Progenitor cell of endocrine pancreas (in vitro differentiated cells): ENCODE measurements at places on chromosomes 7 and 10.

GRCh38 chr7:135291809-135292253 lies 58.2 kb downstream of the STRA8 start:
- DNase-seq, result no peak

- DNase-seq, result no peak
Measured at GRCh38 chr7:120743128-120743527, 114.8 kb downstream of the TSPAN12 start.

GRCh38 chr7:601595-602340 lies 82.1 kb upstream of the PDGFA start:
- DNase-seq, result no peak

GRCh38 chr7:27784399-27785053 lies 44.6 kb downstream of the TAX1BP1 start:
- no peak for DNase-seq

DNA sequence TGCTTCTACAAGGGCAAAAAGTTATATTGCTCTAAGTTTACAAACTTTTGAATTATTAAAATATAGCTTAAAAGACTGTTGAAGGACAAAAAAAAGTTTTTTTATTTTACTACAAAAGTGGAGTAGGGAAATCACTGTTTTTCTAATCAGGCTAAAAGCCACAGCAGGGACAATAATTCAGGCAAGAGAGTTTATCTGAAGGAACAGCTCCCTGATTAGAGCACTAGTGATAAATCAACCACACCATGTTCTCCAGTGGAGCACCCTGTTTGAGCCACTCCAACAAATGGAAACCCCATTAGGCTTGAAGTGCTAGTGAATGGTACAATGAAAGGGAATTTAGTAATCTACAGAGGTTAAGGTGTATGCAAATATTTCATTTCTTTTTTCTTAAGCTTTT lies 357.1 kb downstream of the SEMA3D start:
- no peak for DNase-seq

DNA sequence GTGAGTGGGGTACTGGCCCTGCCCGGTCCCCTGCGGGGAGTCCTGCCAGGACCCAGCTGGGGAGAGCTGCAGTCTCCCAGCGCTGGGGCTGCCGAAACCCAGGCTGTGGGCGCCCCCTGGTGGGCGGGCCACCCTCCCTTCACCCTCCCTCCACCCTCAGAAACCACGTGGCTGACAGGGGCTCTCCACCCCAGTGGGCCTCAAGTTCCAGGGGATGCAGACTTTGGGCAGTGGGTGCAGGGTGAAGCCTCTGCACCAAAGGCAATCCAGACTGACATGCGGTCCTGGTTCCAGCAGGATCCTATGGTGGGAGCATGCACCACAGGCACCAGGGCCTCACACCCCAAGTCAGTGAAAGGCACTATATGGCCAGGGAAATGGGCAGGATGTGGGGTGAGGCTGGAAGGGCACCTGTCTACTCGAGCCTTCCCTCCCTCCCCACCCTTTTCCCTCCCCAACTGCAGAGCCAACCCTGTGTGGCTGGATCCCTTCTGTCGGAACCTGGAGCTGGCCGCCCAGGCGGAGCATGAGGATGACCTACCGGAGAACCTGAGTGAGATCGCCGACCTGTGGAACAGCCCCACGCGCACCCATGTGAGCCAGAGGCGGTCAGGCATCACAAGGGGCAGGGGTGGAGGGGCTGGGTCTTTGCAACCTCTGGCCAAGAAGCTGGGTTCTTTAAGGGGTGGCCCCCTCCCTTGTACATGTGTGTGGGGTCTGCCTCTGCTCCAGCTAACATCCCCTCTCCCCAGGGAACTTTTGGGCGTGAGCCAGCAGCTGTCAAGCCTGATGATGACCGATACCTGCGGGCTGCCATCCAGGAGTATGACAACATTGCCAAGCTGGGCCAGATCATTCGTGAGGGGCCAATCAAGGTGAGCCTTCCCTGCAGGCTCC lies 38.8 kb downstream of the PSAP start:
- peak; percentile 52 for DNase-seq

- DNase-seq, result no peak
Measured at GRCh38 chr10:112365451-112365850, 8.5 kb upstream of the ACSL5 start.

DNA sequence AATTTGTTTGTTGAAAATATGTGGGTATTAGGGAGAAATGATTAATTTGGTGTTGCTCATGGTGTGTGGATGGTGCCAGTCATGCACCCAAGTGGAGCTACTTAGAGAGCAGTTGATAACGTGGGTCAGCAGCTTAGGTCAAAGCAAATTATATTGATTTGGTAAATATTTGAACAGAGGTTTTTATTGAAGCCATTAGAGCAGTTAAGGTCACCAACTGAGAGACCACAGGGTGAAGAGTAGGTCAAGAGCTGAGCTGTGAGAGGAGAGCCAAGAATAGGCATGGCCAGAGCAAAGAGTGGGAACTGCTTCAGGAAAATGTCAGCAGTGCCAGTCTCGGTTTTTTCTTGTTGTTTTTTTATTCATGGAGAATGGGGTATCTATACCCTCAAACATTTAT lies 97.9 kb downstream of the TMEM168 start:
- DNase-seq, result no peak

DNA sequence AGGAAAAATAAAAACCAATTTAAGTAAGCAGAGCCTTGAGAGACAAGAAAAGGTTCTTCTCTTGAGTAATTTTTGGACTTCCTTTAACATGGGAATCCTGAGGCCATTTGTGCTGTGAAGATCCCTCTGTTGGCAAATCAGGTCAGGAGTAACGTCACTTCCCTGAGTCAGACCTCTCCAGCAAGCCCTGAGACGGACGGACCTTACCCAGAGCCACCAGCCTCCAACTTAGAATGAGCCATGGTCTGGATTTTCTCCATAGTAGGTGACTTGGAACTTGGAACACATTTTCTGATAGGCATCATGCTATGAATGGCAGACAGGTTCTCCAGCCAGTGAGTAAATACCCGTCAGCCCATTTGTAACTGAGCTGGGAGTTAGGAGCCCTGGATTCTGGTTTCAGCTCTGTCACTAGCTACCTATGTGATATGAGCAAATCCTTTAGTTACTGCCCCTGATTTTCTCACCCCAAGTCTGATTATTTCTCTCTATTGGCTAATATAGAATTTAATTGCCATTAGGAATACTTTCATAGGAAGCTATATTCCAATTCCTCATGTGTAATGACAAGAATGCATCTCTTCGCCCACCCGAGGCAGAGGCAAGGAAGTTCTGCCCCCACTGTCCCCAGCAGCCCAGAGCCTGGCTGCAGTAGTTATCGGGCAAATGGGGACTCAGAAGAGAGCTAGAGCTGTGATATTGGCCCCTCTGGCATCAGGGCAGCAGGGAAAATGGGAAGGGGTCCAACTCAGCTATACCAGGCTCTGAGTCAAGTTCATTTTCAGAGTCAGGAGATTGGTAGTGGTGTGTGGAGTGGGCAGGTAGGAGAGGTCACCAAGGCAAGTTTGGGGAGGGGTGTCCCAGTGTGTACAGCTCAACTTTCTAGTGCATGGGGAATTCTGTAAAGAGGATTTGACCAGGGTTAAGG lies 153.7 kb upstream of the AGK start:
- no peak for DNase-seq

DNA sequence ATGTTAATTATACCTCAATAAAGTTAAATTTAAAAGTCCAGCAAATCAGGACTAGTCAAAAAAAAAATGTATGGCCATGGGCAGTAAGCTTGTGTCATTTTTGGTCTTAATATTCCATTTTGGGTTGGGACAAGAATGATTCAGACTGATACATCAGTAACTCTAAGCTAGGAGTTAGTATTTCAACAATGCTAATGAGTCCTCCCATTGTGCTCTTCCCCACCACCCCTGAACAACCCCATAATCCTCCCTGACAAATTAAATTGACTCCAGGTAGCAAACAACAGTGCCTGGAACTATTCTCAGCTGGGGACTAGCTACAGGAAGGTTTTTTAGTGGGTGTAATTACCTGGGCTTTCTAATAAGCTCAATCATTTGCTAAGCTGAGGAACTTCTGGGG lies 30.7 kb upstream of the KCNIP2 start:
- no peak for DNase-seq

DNA sequence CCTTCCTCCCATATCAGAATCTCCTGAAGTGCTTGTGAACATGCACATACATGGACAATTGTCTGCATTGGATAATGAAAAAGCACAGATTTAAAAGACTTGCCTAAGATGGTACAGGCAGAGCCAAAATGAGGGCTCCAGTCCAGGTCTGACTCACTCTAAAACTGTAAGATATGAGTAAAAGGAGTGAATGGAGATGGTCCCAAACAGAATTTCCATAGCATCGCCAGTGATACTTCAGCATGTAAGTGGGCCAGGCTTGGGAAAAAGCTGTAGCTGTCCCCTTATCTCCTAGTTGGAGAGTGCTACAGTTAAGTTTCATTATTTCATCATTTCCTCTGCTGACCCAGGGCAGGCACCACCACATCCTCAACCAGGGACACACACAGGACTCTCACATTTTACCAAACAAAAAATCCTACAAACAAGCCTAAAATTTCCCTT lies 26.4 kb upstream of the IL6 start:
- no peak for DNase-seq

DNA sequence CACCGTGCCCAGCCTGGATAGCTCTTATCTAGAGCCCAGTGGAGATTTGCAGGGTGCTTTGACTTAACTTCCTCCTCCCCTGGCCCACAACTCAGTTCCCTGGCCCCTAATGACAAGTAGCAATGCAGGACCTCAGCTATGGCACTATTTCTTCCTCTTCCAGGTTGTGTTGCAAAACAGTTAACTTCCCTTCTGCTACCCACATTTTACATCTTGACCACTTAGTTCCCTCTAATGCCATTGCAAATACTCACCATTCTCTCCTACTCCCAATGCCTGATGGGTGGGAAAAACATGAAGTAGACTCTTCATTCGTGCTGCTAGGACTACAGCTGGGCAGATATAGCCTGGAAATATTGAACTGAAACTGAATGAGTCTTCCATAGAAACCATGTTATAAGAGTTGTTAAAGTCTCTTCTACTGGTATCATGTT lies 39.1 kb upstream of the FGL2 start:
- no peak for DNase-seq

DNA sequence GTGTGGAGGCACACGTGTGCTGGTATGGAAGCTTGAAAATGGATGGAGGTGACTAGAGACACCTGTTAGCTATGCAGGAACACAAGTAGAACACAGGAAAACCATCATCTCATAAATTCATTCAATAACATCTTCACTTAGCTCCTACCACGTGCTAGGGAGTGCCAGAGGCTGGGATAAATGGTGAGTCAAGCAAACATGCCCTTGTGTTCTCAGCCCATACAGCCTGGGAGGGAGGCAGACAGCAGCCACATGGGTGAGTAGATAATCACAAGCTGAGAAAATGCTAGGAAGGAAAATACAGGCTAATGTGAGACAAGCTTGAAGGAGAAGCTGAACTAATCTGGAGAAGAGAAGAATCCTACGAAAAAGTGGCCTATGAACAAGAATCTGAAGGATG lies 468.0 kb upstream of the ZMIZ1 start:
- DNase-seq, result no peak

GRCh38 chr7:137343281-137343841 lies at the start of gene PTN:
PTN (minus strand) TSS chr7:137343733; CDS start chr7:137254973, 88,760 bp downstream.
- DNase-seq, result peak; percentile 24

GRCh38 chr7:104973227-104973626 lies 40.8 kb upstream of the KMT2E start:
- no peak for DNase-seq

DNA sequence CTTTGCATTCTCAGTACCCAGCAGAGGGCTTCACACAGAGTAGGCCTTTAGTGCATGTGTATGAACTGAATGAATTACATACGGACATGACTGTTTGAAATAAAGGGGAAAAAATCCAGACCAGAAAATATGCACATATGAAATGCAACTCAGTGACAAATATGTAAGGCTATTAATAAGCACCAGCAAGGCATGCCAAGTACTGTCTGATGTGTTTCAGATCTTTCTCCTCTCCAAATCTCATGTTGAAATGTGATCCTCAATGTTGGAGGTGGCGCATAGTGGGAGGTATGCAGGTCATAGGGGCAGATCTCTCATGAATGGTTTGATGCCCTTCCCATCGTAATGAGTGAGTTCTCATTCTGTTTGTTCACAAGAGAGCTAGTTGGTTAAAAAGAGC lies 87.3 kb upstream of the TOMM7 start:
- no peak for DNase-seq
